ENCODE measurements at places on chromosomes 1 and 21. TPM values are rescaled to one million over a fixed set of nuclear protein-coding genes. Genes with fewer than 3 reads are reported as not detected.

Gene AIM2
- not detected for total RNA-seq

Gene NTRK1
- not detected for total RNA-seq

Gene EIF2D
- total RNA-seq = 54.3 TPM

Gene DYNLT4
- total RNA-seq = not detected

Gene BSND
- not detected for total RNA-seq

Gene CRTC2
- total RNA-seq = 16.9 TPM

Gene KLHL12
- total RNA-seq = 24.8 TPM

Gene S100A7
- 0.37 TPM for total RNA-seq

GRCh38 chr1:147598621-147599361 lies 57.5 kb downstream of the BCL9 start:
- DNase-seq = no peak

GRCh38 chr1:23278717-23279116 lies 61.4 kb upstream of the HTR1D start:
- no peak for DNase-seq

DNA sequence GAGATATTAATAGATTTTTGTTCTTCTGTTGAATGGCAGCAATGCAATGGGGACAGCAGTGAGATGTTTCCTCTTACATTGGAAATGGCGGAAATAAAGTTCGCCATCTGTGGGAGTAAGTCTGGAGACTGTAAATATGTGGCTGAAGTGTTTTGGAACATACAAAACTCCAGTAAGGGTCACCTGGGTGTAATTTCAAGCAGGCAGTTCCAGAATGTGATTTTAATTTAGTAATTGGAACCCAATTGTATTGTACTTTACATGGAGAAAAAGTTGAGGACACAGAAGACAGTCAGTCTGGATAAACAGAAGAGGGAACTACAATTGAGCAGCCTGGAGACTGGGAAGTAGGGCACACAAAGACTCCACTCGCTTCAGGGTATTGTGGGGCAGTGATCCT lies 108.6 kb downstream of the NTMT2 start:
- no peak for DNase-seq

DNA sequence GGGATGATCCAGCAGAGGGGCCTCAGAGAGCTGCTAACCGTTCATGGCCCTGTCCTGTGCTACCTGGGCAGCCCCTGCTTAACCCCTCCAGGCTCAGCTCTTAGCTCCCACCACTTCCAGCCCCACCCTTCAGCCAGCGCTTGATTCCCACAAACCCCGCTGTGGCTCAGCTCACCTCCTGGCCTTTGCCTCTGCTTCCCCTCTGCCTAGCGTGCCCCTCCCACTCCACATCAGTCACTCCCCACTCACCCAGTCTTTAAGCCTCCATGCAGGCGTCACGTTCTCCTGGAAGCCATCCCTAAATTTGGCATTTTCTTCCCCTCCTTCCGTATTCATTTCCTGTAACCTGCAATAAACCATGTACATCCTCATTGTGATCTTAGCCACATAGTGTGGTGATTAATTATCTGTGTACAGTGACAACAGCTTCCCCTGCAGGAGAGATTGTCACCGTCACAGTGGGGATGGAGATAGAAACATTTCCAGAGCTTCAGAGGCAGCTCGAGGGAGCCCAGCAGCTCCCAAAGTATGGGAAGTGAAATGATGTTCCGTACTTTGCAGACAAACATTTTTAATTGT lies 65.5 kb downstream of the EPHB2 start:
- no peak for DNase-seq

GRCh38 chr1:91651243-91651642 lies 150.6 kb downstream of the CDC7 start:
- no peak for DNase-seq

DNA sequence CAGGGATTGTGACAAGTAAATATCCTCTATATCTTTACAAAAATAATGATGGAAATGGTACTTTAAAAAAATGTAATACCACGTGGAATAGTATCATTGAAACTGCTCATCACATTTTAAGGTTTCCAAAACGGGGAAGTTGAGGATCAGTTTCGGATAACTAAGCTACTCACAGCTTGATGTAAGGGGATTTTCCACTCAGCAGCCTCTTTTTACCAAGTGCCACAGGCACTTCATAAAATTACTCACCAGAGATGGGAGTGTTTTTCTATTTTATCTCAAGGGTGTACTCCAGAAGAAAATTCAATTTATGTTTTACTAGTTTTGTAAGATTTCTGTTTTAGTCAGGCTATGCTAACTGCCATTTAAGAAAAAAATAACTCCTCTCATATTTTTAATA lies 91.7 kb downstream of the TPR start:
- DNase-seq = no peak

DNA sequence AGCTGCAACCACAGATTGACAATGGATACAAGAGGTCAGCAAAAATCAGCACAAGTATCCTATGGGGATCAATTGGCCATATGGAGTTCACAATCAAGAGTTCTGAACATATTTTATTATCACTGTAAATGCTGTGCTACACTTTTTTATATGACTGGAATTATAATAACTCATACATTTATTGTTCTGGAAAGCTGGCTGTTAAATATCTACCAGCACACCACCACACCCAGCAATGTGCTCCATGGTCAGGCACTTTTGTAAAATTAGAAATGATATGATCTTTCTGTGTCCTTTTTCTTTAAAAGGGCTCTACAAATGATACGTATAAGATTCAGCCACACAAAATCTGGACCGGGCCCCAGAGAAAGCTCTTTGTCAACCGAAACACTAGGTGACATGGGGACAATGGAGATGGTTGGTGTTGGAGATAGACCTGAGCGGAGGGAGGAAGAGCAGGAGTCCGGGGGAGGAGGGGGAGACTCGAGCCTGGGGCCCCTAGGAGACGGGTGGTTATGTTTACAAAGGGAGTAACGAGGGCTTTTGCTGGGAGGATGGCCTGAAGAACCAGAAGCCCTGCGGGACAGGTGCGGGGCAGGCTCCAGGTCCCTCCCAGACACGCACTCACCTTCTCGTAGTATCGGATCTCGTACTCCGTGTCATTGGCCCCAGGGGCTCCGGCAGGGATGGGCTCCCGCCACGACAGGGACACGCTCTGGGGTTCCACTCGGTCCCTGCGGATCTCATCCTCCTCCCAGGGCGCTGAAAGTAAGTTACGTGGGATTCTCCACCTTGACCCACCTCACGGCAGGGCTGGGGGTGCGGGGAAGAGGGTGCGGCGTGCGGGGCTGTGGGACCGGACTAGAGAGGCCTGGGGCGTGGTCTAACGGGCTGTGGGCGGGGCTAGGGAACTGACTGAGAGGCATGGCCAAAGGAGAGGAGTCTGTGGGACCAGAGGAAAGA lies 30.0 kb downstream of the EPHA10 start:
- DNase-seq = no peak

DNA sequence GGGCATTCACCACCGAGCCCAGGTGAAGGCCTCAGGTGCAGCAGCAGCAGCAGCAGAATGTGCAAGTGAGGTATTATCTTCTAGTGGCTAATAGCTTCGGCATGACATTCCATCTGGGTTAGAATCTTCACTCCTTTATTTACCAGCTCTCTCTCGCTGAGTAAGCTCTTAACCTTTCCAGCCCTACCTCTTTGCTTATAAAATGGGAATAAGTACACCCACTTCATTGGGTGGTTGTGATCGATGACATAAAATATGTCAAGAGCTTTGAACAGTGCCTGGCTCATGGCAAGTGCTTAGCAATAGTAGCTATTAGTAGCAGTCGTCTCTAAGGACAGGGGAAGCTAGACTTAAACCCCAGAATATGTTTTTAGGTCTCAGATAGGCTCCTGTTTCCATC lies 149.5 kb downstream of the NOS1AP start:
- peak; percentile 18 for DNase-seq

GRCh38 chr1:30847358-30847972 lies 61.1 kb downstream of the SDC3 start:
- no peak for DNase-seq

GRCh38 chr1:65229754-65230339 lies 79.5 kb upstream of the DNAJC6 start:
- DNase-seq = no peak

DNA sequence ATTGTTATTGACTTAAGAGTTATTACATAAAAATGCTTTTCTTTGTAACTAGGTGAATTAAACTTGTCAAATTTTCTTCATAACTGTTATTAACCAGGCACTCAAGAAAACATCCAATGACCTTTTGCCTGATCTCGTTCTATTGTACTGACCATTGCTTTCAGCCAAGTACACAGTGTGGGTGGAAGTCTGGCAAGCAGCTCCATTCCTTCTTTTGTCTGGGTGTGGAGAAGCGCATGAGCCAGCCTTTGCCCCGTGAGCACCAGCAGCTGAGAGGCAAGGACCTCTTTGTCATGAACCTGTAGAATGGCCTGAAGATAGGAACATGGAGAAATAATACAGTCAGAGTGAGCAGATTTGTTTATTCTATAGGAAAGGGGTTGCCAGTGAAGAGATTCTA lies 57.5 kb downstream of the IARS2 start:
- DNase-seq = no peak

GRCh38 chr1:9717193-9718005 lies 65.9 kb downstream of the PIK3CD start:
- no peak for DNase-seq

DNA sequence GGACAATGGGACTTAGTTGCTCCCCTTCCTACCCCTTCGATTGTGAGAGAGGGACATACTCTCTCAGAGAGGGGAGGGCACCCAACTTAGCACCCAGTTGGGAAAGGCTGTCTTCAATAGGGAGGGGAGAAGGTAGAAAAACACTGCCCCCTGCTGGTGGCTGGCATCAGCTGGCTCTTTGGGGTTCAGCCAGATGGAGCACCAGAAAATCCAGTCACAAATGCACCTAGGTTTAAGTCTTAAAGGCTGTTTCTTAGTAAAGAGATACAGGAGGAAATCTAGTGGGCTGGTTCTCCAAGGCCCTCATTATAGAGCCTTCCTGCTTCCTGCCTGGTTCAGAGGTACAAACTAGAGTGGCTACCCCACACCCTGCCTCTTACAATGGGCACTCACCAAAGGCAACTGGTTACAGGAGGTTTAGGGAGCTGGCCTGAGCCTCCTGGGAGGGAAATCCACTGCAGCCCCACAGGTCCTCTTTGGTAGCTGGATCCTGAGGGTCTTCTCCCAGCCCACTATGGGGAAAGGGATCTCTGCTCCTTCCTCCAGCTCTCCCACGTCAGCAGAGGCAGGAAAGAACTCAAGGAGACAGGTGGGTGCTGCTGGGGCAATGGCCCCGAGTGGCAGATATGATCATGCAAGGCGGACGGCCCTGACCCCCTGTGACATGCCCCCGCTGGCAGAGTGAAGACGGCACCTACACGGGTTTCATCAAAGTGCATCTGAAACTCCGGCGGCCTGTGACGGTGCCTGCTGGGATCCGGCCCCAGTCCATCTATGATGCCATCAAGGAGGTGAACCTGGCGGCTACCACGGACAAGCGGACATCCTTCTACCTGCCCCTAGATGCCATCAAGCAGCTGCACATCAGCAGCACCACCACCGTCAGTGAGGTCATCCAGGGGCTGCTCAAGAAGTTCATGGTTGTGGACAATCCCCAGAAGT lies 28.3 kb downstream of the EIF2D start:
- peak; percentile 52 for DNase-seq

- DNase-seq = no peak
Measured at GRCh38 chr21:14787312-14787711, 241.2 kb upstream of the SAMSN1 start.

DNA sequence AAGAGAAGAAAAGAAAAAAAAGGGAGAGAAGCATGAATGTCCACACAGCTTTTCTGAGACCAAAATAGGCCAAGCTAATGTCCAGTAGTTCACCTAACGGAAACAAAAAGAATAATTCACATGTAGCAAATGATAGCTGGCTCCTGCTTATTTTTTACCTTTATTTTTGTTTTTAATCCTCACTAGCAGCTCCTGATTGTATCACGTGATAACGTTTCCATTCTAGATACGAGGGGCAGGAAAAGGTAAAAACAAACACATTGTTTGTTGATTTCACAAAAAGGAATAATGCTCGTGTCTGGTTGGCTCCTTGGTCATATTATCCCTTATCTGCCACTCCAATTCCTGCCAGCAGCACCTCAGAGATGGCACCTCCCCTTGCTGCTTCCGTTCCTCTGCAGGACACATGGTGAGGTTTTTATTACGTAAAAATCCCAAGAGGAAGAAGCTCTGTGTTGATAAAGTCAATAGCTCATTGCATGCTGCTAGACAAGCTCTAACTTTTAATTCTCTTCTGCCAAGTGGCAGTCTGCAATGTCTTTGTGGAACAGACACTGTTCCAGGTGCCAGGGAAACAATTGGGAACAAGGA lies 201.7 kb downstream of the CRB1 start:
- no peak for DNase-seq

DNA sequence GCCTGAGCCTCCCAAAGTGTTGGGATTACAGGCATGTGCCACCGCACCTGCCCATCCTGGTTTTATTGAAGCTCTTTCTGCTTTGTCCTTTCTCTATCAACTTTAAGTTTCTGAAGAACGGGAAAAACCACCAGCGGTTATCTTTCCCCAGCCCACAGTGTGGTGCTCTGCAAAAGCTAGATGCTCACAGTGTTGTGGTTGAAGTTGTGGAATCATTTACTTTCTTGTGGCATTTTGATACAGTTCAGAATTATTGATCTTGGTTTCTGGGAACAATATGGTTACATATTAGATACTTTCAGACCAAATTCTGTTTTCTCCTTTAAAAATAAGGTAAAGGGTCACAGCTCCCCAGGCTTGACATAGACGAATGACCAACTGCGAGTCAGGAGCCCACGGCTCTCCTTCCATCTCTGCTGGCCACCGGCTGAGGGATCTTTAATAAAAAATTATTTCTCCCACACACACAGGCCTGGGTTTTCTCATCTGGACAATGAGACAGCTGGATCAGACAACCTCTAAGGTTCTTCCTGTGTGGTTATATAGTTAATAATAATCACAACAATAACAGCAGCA lies 385.3 kb downstream of the SETD4 start:
- no peak for DNase-seq

- no peak for DNase-seq
Measured at GRCh38 chr1:231274119-231274825, 33.3 kb downstream of the GNPAT start.

DNA sequence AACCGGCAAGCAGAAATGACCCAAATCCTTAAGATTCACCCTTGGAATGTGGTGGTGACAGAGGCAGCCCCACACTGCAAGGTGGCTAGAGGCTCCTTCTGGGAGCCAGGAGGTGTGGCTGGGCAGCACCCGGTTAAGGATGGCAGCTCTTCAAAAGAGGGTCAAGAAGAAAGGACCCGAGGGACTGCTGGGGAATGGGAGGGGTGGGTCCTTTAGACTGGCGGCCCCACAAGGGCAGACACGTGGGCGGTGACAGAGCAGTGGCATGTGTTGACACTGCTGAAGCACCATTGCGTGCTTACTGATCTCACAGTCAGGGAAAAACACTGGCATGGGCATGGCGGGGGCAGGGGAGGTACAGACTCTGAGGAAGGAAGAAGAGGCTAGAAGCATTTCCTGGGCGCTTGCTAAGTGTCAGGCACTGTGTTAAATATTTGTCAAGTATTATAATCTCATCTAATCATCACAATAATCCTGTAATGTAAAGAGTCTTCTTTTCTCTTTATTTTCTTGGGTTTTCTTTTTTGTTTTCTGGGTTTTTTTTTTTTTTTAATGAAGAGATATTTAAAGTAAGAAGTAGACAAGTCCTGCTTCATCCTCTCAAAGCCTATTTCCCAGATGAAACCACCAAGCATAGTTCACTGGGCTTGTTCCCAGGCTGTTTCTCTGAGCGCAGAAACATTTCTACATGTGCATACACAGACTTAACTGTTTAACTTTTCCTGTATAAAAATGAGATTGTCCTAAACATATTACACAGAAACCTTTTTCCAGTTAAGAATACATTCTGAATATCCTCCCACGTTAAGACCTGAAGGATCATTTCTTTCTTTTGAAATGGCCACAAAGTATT lies 165.8 kb upstream of the EDN2 start:
- no peak for DNase-seq

Data from foreskin keratinocyte (primary cell).